ENCODE measurements at places on chromosomes 5 and 9.

GRCh38 chr9:112015736-112016135, 119.1 kb downstream of the UGCG start:
- no peak for DNase-seq

- DNase-seq: no peak
These were observed 51.9 kb downstream of the DMRT2 start for GRCh38 chr9:1101846-1102641.

- DNase-seq: no peak
These were observed 33.8 kb downstream of the PHF2 start for GRCh38 chr9:93610206-93610605.

DNA sequence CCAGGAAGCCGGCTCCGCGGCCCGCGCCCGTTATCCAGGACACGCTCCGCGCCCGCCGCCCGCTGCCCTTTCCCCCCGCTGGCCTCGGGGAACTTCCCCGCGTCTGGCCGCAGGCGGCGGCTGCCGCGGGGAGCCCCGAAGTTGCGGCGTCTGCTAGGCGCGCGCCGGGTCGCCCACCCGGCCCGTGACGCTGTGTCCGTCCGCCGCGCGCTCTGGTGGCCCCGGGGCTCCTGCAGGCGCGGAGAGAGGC, 621 bp upstream of the GCNT4 start:
- DNase-seq: no peak

- DNase-seq: peak; percentile 25
These were observed 32.0 kb downstream of the UNC13B start for GRCh38 chr9:35193762-35194161.

- no peak for DNase-seq
These were observed 68.2 kb downstream of the TLE1 start for GRCh38 chr9:81621118-81621517.

DNA sequence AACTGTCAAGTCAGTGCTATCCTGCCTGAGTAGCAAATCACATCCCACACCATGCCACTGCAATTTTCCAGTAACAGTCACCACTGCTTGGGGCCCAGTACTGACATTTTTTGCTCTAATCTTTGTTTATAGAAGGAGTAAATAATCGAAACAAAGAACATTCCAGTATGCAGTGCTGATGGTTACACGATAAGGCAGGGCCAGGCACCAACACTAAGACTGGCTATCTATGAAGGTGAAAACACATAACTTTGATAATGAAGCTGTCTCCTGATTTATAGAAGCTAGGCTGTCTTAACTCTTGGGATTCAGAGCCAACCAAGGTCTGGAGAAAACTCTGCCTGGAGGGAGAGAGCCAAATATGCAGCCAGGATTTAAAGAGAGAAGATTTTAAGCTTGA, 365.3 kb downstream of the BNC2 start:
- DNase-seq: peak; percentile 53

GRCh38 chr5:154174091-154174490, 16.4 kb upstream of the GALNT10 start:
- DNase-seq: no peak

- DNase-seq: no peak
These were observed 144.5 kb downstream of the UNC13B start for GRCh38 chr9:35306283-35306682.

- DNase-seq: peak; percentile 13
These were observed 138.8 kb downstream of the PCSK1 start for GRCh38 chr5:96293966-96294883.

DNA sequence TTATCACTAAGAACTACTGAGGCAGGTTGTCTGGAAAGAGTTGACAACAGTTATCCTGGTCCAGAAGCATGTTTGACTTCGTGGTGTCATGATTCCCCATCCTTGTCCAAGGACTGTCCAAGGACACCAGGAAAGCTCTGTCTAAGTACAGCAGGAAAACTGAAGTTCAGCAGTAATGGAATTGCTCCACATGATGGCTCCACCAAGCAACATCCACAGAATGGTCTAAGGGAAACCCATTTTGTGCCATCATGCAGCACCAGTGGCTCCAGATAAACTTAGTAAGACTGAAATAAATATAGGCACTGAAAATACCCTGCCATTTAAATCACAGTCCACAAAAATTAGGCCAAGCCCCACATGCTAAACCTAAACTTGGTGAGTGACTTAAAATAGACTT, 192.8 kb downstream of the CDH18 start:
- peak; percentile 44 for DNase-seq

GRCh38 chr5:59259237-59259636, 634.3 kb downstream of the PDE4D start:
- DNase-seq: no peak

GRCh38 chr9:116800885-116801284, 113.8 kb downstream of the TRIM32 start:
- peak; percentile 0 for DNase-seq

- DNase-seq: no peak
These were observed 1176.9 kb upstream of the C9orf72 start for GRCh38 chr9:28750136-28750535.

DNA sequence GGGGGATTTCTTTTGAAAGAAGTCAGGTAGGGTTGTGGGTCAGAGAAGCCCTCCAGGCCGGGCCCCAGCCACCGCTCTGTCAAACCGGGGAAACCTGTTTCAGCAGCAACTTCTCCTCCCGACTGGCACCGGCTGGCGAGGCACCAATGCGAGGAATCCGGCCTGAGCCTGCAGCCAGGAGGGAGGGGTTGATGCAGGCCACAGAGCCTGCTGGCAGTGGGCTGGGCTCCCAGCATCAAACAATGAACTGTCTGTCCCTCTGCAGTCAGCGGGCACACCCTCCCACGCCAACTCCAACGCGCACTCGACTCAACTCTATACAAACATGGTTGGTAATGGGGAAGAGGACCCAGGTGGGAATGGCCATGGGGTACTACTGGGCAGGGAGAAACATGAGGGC, 12.1 kb downstream of the PCDH1 start:
- no peak for DNase-seq

DNA sequence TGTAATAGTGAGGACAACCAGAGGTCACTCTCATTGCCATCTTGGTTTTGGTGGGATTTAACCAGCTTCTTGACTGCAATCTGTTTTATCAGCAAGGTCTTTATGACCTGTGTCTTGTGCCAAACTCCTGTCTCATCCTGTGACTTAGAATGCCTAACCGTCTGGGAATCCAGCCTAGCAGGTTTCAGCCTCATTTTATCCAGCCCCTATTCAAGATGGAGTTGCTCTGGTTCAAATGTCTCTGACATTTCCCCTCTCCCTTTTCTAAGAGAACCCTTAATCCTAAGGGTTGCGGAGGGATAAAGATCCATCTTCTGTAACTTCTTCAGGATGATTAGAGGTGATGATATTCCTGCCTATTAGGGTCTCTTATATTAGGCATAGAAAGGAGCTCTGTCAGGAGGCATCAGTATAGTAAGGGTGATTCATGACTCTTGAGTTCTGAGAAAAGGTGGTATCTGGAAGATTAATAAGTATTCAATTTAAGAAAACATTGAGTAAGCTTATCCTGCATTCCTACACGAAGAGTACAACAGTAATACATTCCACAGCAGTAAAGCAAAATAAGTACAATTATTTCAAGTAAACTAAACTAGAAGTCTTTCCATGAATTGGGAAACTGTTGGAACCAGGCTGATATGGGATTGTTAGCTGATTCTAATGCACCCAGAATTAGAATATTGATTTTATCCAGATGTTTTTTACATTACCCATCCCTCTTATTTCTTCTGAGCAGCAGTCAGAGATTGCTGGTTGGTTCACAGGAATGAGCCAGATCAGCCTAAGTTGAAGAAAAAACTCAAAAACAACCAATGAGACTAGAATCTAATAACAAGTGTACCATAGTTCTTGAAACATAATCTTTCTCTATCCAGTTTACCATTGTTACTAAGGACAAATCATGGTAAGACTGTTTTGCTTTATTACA, 39.9 kb downstream of the SHC3 start:
- peak; percentile 66 for DNase-seq

GRCh38 chr5:61052882-61053281, 107.9 kb downstream of the NDUFAF2 start:
- peak; percentile 56 for DNase-seq

DNA sequence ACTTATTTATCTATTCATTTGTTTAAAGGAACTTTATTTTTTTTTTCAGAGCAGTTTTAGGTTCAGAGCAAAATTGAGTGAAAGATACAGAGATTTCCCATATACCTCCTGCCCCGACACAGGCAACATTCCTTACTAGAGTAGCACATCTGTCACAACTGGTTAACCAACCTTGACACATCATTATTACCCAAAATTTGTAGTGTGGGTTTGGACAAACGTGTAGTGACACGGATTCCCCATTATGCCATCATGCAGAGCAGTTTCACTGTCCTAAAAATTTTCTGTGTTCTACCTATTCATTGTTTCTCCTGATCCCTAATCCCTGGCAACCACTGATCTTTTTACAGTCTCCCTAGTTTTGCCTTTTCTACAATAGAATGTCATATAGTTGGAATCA, 57.3 kb upstream of the LHFPL2 start:
- no peak for DNase-seq

GRCh38 chr9:78030553-78031443, 813 bp downstream of the GNAQ start:
- peak; percentile 54 for DNase-seq

GRCh38 chr5:180142824-180143610, 66.0 kb downstream of the RASGEF1C start:
- no peak for DNase-seq

GRCh38 chr5:109105631-109106267, 304.0 kb downstream of the PJA2 start:
- peak; percentile 90 for DNase-seq

DNA sequence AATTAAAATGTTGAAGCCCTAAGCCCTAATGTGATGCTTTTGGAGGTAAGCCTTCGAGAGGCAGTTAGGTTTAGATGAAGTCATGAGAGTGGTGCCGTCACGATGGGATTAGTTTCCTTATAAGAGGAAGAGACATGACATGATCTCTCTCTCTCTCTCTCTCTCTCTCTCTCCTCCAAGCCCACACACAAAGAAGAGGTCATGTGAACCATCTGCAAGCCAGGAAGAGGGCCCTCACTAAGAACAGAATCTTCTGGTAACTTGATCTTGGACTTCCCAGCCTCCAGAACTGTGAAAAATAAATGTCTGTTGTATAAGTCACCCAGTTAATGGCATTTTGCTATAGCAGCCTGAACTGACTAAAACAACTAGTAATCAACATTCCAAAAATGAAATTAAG, 175.5 kb downstream of the GNA14 start:
- no peak for DNase-seq

DNA sequence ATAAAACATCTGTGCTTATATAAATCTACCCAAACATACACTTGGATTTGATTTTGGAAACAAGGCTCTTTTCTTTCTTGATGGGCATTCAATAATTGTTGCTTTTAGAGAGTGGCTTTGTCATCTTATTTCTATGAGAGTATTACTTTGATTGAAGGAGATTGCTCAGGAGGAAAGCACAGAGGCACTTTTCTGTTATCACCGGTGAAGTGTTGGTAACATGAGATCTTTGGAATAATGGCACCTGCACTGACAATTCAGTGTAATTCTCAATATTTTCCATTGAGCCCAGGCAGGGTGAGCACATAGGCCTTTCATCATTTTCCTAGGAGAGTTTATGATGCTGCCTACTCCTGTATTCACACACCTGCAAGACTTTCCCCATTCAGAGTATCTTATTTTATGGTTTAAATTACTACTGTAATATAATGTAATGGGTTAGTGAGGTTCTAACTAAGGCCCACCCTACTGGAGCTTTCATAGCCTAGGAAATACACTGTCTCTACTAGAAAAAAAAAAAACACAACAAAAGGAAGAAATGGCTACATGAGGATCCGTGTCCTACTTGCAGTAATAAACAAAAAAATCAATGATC, 244.3 kb downstream of the DENND1A start:
- DNase-seq: no peak

- DNase-seq: no peak
These were observed 4.7 kb downstream of the QRFP start for GRCh38 chr9:130891688-130892476.

- DNase-seq: no peak
These were observed 83.8 kb downstream of the ADRB2 start for GRCh38 chr5:148910216-148910615.

DNA sequence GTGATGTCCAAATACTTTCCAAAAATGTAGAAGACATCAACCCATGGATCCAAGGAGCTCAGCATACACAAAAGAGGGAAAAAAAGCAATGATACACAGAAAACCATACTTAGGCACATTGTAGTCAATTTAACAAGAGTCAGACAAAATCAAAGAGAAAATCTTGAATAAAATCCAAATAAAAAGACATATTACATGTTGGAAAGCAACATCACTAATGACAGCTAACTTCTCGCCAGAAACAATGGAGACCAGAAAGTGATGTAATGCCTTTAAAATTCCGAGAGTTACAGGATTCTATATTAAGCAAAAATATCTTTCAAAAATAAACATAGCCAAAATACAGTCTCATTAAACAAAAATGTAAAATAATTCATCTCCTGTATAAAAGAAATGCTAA, 79.8 kb upstream of the SLCO4C1 start:
- peak; percentile 2 for DNase-seq

GRCh38 chr9:123637606-123637944, 281.6 kb downstream of the CRB2 start:
- peak; percentile 45 for DNase-seq

DNA sequence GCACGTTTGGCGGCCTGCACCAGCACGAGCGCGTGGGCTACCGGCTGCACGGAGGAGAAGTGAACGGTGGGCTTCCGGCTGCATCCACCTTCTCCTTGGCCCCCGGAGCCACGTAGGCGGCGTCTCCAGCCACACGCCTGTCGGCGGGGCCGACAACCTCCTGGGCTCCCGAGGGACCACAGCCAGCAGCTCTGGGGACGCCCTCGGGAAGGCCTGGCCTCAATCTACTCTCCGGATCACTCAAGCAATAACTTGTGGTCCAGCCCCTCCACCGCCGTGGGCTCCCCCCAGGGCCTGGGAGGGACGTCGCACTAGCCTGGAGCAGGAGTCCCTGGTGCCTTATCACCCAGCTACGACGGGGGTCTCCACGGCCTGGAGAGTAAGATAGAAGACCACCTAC, 73.7 kb downstream of the INSL6 start:
- no peak for DNase-seq

DNA sequence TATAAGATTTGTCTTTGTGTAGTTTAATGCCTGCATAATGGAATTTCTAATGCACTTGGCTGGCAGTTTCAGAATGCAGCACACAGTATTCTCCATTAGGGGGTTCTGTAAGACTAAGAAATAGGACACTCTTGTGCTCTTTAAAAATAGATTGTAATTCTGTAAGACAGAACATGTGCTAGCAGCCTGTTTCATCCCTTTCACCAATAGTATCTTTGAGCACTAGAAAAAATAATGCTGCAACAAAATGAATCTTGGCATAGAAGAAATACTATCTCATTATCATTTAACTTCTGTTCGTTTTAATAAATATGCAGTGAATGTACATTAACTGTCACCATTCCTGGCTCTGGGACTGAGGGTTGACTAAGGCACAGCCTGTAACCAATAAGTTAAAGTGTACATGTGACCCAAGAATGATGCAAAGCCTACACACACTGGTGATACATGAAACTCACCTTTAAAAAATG, 23.8 kb upstream of the ZNF622 start:
- peak; percentile 70 for DNase-seq

DNA sequence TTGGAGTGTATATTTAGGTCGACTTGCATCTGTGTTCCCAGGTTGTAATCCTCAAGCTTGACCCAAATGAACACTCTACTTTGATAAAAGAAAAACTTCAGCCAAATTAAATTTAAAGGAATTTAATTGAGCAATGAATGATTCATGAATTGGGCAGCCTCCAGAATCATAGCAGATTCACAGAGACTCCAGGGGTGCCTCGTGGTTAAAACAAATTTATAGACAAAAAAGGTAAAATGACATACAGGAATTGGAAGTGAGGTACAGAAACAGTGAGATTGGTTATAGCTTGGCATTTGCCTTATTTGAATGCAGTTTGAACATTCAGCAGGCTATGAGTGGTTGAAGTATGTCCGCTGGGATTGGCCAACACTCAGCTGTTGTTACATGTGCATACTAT, 21.6 kb upstream of the SPATA31D4 start:
- peak; percentile 51 for DNase-seq

Data from cardiac fibroblast (primary cell).